CD4-positive, alpha-beta memory T cell (primary cell): ENCODE measurements at places on chromosomes 12 and 14. TPM values are rescaled to one million over a fixed set of nuclear protein-coding genes. Genes with fewer than 3 reads are reported as not detected.

KRT85 gene
- total RNA-seq: not detected

NTN4 gene
- 2.0 TPM for total RNA-seq

ESRRB gene
- total RNA-seq: not detected

PRPH gene
- not detected for total RNA-seq

TPPP2 gene
- not detected for total RNA-seq

GUCY2C gene
- not detected for total RNA-seq

PIWIL1 gene
- not detected for total RNA-seq

GTF2H3 gene
- 24.6 TPM for total RNA-seq

ACSS3 gene
- total RNA-seq: not detected

WDHD1 gene
- 4.1 TPM for total RNA-seq

CACNA1C gene
- total RNA-seq: 0.08 TPM

KRT5 gene
- total RNA-seq: not detected

TPH2 gene
- 0.12 TPM for total RNA-seq

CCDC63 gene
- not detected for total RNA-seq

SYNE3 gene
- 47.7 TPM for total RNA-seq

ASB2 gene
- 27.3 TPM for total RNA-seq

CD163 gene
- 5.9 TPM for total RNA-seq

BMP4 gene
- total RNA-seq: 2.2 TPM

ZFHX2 gene
- 0.36 TPM for total RNA-seq

TEAD4 gene
- total RNA-seq: not detected
